Neural progenitor cell (in vitro differentiated cells): ENCODE measurements at places on chromosomes 5 and 9.
A peak's percentile ranks its signal among the peaks of the same experiment; 100 is the strongest.

DNA sequence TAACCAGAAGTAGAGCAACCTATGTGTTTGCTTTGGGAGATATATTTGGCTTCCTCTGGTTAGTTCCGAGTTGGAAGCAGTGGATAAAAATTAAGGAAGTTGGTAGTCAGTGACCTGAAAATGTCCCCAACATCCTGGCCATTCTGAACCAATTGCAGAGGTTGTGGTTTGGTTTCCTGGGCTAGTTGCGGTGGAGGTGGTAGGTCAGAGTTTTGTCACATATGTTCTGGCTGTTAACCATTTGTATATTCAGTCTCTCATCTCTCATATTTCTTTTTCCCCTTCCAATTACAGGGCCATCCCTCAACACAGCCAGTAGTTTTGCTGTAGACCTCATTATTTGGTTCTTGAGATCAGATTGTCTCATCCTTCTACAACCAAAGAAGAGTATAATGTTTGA, 1026.9 kb downstream of the PTPRD start:
- no peak for DNase-seq

- DNase-seq = no peak
These were observed 194.8 kb upstream of the IL12B start for GRCh38 chr5:159525117-159525516.

GRCh38 chr5:170393235-170393634, 4.1 kb upstream of the KCNMB1 start:
- DNase-seq = no peak

DNA sequence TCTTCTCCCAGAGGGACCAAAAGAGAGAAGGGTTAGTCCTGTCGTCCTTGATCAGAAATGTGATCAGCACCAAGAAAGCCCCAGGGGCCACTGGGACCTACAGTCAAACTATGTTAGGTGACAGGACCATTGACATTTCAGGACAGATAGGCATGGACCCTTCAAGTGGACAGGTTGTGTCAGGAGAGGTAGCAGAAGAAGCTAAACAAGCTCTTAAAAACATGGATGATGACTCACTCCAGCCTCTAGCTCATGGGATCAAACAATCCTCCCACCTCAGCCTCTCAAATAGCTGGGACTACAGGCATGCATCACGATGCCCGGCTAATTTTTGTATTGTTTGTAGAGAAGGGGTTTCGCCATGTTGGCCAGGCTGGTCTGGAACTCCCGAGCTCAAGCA, 2.3 kb upstream of the AQP3 start:
- no peak for DNase-seq

DNA sequence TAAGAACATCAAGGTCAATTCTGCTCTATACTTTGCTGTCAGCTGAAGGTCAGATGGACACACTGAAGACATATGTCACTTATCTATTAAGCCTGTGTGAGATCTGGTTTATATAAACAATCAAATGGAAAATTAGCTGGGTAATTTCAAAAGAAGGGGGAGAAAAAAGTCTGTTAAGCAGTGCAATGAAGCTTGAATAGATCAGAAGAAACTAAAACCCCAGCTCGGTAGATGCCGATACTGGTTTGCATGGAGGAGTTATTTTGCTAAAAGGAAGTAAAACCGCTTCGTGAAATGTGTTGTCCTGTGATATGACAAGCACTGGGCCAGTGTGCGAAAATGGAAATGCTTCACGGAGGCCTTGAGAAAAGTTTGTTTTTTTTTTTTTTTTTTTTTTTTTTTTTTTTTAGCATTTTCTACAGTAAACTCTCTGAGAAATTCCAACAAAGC, 148.8 kb downstream of the MEF2C start:
- no peak for DNase-seq

- peak; percentile 87 for DNase-seq
These were observed 133.8 kb upstream of the SLC24A2 start for GRCh38 chr9:19922476-19923118.

DNA sequence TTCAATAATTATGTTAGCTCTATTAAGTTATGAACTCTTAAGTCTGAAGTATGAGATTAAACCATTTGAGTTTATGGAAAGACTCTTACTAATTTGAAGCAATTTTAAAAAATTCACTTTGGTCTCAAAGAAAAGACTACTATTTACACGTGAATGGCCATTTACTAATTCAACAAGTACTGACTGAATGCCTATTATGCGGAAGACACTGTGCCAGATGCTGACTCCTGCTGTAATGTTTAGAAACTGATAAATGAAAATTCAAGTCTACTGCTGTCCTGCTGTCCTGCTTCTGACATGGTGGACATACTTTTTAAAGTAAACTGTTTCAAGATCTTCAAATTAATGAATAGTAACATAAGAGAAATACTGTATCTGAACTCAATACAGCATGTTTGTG, 116.2 kb downstream of the MPDZ start:
- DNase-seq = no peak

- no peak for DNase-seq
These were observed 157.0 kb upstream of the RASEF start for GRCh38 chr9:83219924-83220438.

- DNase-seq = no peak
These were observed 27.6 kb downstream of the DAP start for GRCh38 chr5:10733426-10733825.

DNA sequence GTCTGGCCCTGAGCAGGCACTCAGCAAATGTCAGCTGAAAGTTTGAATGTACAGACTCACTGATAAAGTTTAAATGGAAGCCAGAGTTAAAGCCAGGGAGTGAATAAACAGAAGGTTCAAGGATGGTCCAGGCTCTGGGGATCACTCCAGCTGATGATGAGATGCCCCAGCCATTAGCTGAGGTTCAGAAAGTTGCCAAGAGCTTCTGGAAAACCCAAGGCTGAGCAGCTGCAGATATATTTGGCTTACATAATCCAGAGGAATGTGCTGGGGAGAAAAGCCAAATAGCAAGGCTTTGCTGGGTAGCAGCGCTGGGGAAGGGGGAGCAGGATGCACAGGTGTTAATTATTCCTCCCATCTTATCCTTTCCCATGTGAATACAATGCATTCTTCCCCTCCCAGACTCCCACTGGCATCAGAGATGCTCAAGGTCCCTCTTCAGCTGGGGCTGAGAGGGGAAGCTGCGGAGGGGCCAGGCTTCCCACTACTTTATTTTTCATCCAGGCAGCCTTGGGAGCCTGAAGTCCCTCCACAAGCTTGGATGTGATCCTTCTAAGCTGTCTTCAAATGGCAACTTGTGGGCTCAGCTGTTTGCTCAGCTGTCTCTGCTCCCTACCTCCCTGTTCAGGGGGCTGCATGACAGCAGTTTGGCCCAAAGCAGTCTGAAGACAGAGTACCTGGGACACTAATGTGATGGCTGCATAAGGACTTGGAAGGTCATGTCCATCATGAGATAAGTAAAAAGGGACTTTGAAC, 341.2 kb downstream of the TRIM32 start:
- peak; percentile 21 for DNase-seq

DNA sequence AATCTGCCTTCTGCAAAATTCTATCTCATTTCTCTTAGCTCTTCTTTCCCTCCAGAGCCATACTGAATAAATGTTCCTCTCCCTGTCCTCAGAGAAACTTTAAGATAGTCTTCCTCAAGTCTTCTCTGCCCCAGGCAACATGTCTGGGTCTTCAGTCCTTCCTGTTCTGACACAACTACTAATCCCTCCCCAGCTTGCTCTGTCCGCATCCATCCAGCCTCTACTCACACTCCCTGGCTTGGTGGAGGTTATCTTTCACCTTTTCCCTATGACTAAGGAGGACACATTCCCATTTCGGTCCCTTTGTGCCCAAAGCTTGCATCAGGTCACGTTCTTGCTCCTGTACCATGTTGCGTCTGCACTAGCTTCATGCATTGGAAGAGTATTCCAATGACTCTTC, 143.3 kb downstream of the TTLL11 start:
- DNase-seq = no peak

DNA sequence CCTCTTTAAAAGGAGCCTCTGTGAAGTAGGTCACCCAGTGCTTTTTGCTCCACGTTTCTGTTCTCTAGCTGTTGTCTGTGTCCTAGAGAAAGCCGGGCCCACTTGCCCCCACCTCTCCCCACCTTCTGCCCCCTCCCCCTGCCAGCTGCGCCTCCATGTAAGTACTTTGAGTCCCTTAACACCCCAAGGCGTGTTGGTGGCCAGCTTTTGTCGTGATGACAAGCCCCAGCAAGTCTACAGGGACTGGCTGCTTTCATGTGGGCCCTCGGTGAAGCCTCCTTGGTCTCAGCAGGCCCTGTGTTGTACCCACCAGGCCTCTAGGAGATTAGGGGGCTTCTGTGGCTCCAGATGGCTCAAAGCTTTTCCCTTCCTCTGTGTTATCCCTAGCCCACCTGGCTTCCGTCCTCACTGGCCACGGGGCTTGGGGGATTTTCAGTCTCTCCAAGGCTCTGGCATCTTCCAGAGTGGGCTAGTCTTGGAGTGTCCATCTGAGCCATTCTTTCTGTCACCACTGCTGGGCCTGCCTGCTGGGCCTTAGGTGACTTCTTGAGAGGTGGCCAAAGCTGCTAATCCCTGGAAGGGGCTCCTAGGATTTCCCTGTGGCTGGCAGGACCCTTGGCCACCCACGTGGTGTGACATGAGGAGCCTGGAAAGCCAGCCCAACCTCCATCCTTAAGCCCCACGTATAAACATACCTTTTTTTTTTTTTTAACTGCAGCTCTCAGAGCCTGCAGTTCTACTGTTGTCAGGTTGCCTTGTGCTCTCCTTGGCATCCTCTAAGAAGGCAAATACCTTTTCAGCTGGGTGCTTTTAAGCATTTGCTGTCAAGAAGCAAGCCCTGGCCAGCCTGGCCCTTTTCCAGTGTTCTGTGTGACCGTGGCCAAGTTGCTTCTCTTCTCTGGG, 1.1 kb upstream of the NDST1 start:
- DNase-seq = no peak

DNA sequence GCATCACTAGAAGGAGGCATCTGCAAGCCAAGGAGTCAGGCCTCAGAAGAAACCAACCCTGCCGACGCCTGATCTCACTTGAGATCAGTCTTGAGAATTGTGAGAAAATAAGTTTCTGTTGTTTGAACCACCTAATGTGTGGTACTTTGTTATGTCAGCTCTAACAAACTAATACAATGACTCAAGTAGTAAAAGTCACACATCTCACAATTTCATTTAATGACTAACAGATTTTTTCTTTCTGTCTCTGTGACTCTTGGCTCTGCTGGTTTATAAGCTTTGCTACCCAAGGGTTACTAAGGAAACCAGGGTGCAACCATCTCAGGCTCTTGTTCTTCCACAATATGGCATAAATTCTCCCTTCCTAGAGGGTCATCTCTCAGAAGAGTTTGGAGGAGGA, 315.8 kb upstream of the GRAMD2B start:
- DNase-seq = no peak

GRCh38 chr5:155996123-155996522, 330.8 kb upstream of the SGCD start:
- no peak for DNase-seq

- DNase-seq = peak; percentile 3
These were observed 759 bp downstream of the GEMIN5 start for GRCh38 chr5:154937186-154937717.

- no peak for DNase-seq
These were observed 395.2 kb upstream of the IRX4 start for GRCh38 chr5:2277886-2278285.

DNA sequence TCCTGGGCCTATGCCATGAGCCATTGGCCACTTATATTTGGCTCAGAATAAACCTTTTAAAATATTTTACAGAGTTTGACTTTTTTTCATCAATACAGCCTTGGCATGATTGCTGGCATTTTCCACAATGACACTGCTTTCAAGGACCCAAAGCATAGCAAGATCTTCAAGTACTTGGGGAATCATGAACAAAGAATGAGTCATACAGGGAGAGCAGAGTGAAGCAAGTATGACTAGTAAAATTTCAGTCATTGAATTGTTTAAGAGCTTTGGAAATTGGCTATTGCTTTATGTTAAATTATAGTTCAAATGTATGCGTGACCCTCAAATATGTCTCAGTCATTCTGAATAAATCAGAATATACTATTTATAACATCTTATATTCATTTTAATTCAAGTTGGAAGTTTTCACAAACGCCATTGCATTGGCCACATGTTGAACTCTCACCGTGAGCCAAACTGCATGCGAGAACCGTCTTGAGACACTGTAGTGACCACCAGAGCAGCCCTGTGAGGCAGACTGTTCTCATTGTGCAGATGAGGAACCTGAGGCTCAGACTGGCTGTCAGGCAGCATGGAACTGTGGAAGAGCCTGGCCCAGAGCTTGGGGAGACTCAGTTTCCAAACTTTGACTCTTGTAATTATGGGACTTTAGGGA, 52.9 kb downstream of the GDNF start:
- no peak for DNase-seq
